Iris pigment epithelial cell (primary cell): ENCODE measurements at places on chromosomes 3 and 15.

GRCh38 chr3:14689247-14689980 lies 14.5 kb downstream of the C3orf20 start:
- DNase-seq, result no peak

- no peak for DNase-seq
These were observed 11.1 kb downstream of the GPR176 start for GRCh38 chr15:39909007-39909406.

- DNase-seq, result peak; percentile 29
These were observed 61.8 kb downstream of the ZDHHC19 start for GRCh38 chr3:196149375-196149774.

- DNase-seq, result no peak
These were observed 23.4 kb upstream of the TMEM115 start for GRCh38 chr3:50382722-50383121.

- no peak for DNase-seq
These were observed 61.9 kb downstream of the WHAMM start for GRCh38 chr15:82871358-82871757.
